ENCODE measurements at places on chromosomes 2 and 18.

DNA sequence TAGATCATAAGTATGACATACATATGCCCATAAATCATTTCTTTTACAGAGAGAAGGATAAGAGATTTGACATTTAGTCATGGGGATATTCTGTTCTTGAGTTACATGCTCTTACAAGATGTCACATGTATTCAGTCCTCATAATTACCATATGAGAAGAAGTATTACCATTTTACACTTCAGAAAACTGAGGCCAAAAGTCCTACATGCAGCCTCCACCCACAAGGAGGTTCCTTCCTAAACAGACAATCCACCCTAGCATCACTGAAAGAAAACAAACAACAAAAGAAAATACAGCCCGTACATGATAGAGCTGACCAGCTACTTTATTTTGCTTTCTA is 335.1 kb downstream of the SETBP1 start:
- peak; percentile 3 for DNase-seq

DNA sequence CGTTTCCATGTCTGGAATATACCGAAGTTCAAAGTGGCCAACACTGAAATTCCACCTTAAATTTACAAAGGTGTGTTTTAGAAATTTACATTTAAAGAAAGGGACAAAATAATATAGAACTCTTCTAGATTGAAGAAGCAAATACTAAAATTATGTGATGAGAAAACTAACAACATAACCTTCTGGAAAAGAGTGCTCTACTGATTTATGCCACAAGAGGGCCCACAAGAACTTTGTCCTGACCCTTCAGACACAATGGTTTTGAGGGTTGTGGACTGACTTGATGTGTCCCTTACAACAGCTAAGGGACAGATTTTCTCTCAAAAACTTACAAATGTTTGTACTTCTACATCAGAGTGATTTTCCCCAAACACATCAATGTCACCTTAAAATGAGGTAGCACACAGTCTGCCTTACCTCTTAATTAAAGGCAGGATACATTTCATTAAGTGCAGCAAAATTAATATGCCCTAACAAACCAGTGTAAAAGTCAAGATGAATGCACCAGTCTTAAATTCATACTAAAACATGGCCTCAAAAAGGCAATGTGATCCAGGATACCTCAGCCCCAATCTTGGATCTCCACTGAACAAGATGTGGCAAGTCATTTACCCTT is 36.2 kb downstream of the EIF2AK3 start:
- DNase-seq = peak; percentile 64

DNA sequence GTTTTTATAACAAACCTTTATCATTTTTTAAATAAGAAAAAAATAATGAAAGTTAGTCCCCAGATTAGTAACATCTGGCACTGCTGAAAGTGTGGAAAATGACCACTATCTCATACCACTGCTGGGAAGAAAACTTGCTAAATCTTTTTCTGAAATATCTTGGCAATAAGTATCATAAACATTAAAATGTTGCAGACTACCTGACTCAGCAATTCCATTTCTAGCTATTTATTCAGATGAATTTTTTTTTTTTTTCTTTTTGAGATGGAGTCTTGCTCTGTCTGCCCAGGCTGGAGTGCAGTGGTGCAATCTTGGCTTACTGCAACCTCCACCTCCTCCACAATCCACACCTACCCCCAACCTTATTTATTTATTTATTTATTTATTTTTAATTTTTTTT is 35.3 kb upstream of the SOS1 start:
- DNase-seq = no peak

- no peak for DNase-seq
Observed at GRCh38 chr2:15798701-15799431, 141.5 kb upstream of the MYCN start.

DNA sequence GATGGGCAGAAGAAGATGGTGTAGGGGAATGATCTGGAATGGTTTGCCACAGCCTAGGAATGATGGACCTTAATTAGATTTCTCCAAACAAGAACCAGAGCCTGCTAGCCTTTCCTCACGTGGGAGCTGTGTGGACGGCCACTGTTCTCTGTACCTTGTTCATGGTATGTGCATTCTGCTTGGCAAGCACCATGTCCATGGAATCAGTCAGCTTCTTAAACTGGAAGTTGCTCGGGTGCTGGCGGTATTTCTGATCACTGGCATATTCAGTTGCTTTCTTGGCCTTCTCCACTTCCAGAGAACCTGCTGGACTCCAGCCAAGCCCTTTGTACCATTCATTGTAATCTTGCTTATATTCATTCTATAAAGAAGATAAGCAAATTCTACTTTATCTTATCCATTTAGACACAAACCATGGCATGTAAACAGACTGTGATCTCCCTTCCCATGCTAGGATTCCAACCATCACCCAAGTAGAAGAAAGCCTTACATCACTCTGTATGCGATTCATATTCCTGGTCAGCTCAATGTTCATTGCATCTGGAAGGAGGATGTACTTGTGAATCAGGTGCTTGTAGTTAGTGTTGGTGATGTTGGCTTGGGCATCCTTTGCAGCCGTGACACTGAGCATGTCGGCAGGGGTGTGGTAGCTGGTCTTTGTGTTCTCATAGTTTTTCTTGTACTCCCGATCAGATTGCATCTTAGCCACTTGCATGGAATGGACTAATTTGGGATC is 78.4 kb downstream of the NEB start:
- DNase-seq = no peak

DNA sequence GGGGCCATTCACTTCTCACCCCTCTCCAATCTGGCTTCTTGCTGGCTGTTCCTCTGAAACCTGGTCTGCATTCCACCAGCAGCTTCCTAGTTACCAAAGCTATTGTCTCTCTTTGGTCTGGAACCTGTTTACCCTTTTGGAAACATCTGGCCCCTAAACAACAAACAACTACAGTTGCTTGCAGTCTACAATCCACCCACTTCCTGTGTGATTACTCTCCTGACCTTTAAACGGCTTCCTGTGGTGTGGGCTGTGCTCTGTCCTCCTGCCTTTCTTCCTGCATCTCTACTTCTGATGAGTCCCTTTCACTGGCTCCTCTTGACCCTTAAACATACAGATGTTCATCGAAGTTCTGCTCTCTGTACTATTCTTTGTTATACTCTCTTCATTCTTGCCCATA is 303.8 kb downstream of the TDRD15 start:
- DNase-seq = no peak

- DNase-seq = no peak
Observed at GRCh38 chr2:85698880-85699254, 4.7 kb downstream of the GNLY start.

GRCh38 chr2:60067006-60067405 is 486.4 kb downstream of the BCL11A start:
- DNase-seq = no peak

GRCh38 chr2:236969767-236970655 is 115.7 kb upstream of the COPS8 start:
- no peak for DNase-seq

- DNase-seq = no peak
Observed at GRCh38 chr2:214810671-214811070, 1.2 kb upstream of the BARD1 start.

DNA sequence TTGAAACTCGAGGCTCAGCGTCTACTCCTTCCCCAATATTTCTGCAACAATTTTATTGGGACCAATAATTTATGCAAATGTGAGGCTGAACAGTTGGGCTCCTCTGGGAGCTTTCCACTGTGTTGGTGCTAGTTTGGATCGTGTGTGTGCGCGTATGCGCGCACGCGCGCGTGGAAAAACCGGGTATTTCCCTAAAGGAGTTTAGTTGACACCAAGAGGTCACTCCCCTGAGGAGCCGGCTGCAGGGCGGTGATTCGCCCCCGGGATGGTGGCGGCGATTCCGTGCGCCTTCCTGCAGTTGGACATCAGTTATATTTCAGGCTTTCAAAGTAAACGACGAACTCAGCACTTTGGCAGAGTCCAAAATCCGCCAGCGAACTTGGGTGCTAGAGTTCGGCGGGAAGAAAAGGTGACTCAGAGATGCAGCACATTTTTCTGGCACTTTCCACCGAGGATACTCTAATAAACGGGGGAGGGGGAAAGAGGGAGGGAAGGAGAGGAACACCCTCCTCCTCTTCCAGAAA is 186.5 kb upstream of the FANCL start:
- DNase-seq = no peak

DNA sequence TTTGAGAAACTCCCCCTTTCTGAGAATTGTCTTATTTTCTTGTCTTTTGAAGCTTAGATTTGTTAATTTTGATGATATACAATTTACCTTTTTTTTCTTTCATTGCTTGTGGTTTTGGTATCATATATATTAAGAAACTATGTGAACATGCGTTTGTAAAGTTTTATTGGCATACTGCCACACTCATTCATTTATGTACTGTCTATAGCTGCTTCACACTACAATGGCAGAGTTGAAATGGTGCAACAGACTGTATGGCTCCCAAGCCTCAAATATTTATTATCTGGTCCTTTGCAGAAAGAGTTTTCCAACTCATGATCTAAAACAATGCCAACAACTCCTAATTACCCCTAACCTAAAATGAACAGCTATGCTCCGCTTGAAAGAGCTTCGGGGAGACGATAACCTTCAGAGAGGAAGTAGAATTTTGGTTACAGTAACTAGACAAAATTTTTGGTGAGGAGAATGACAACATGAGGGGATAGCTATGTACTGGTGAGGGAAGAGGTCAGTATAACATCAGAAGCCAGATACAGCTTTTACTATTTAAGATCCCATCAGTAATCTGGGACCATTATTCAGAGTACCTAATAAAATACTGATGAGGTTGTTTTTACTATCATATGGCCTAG is 16.1 kb downstream of the PPP3R1 start:
- no peak for DNase-seq

- DNase-seq = no peak
Observed at GRCh38 chr2:101823859-101824258, 126.4 kb downstream of the MAP4K4 start.

GRCh38 chr2:172693037-172693436 is 42.6 kb upstream of the RAPGEF4 start:
- no peak for DNase-seq

GRCh38 chr2:72828840-72829507 is 3.1 kb upstream of the EXOC6B start:
- no peak for DNase-seq

- no peak for DNase-seq
Observed at GRCh38 chr2:74573747-74574562, 19.4 kb downstream of the DOK1 start.

DNA sequence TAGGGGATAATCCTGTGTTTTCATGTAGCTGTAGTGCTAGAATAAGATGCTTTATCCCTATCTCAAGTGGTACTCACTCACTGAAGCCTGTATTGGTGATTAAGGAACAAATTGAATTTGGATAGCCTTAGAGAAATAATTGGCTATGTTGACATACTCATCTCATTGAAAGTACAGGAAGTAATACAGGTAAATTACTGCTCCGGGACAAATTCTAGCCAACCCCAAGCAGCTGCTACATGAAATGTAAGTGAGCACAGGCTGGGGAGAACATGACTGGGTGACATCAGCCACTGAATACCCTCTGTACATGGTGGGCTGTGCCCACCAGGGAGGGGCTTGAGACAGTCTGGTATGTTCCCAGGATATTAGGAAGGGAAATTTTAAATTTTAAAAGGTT is 188.4 kb upstream of the RASGRP3 start:
- DNase-seq = no peak

DNA sequence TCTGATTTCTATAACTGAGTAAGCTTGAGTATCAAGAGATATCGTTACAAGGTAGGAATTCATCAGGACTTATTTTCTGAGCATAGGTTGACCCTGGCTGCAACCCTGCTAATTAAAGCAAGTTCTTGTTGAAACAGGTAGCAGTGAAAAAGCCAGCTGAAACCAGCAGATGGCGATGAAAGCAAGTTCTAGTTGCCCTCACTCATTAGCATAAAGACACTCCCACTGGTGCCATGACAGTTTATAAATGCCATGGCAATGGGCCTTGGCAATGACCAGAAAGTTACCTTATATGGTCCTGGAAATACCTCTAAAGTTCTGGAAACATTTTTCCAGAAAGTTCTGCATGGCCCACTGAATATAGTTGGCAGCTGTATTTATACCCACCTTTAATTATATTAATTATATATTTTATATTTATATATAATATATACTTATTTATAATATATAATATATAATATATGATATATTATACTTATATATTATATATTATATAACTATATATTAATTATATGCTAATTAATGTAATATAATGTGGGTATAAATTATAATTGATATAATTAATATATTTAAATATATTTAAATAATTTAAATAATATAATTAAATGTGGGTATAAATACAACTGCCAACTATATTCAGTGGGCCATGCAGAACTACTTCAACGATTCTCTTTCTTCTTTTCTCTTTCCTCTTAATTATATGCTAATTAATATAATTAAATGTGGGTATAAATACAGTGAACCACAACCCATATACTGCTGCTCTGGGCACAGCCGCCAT is 188.0 kb downstream of the CDH7 start:
- DNase-seq = no peak

DNA sequence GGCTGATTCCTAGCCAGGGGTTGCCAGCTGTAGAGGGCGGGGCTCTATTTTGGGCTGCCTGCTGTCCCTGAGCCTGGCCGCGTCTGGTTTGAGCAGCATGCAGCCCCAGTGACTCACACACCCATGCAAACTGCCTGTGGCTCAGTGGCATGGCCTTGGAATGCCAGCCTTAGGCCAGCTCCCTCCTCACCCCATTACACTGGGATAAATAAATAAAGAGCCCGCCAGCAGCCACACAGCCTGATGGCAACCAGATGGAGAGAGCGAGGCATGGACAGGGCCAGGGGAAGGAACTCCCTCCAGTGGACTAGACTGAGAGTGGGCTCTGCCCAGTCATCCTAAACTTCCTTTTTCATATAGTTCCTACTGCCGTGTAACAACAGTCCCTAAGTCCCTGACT is 18.3 kb downstream of the NHEJ1 start:
- DNase-seq = no peak

- no peak for DNase-seq
Observed at GRCh38 chr2:111712940-111713515, 171.0 kb downstream of the ANAPC1 start.

DNA sequence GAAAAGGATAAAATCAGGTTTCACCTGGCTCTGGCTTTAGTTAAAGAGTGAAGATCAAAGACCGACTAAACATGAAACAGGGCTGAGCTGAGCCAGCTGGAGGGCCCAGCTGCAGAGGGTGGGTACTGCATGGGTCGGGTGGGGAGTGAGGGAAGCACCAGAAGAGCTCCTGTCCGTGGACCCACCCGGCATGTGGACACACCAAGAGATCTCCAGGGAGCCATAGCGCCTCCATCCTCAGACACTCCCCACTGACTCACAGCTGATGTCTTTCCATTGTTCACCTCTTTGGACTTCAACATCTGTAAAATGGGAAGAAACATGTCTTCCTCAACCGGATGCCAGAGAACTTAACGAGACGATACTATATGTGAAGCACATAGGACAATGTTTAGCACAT is 178.3 kb upstream of the KLHL29 start:
- DNase-seq = no peak

GRCh38 chr2:70141212-70141901 is 49.5 kb downstream of the C2orf42 start:
- DNase-seq = peak; percentile 46

DNA sequence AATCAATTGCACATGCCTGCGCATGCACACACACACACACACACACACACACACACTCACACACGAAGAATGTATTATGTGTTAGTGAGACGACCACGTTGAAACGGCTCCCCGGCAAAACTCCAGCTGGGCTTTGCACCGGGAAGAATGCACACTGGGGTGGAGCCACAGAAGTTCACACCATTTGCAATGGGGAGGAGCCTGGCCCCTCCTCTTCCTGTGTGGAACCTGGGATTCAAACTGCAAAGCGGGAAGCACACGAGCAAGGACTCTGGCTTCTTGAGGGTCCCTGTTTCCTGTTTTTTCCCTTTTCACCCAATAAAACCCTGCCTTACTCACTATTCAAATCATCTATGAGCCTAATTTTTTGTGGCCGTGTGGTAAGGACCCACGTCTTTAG is 304.0 kb upstream of the TMEFF2 start:
- no peak for DNase-seq

GRCh38 chr2:120935339-120936313 is 200.0 kb downstream of the GLI2 start:
- no peak for DNase-seq

All from stimulated activated effector memory CD8-positive, alpha-beta T cell treated with anti-CD3 and anti-CD28 coated beads, Interleukin-12 subunit alpha, Interleukin-12 subunit beta, amount 100 ng/mL, for 72 hours (primary cell).